Right cardiac atrium (tissue), 5 donors: ENCODE measurements at places on chromosomes 5 and 9.

GRCh38 chr9:5851445-5851844, 18.5 kb upstream of the ERMP1 start:
- DNase-seq = no peak

DNA sequence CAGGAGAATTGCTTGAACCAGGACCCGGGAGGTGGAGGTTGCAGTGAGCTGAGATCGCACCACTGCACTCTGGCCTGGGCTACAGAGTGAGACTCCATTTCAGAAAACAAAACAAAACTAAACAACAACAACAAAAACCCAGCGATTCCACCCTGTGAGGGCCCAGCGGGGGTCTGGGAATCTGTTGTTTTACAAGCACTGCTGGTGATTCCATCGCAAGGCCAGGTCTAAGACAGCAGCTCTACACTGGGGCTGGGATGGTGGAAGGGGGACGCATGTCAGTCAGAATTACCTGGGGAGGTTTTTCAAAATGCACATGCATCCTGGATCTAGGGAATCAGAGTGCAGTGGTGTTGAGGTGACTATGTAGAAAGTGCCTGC, 90.9 kb downstream of the ANKRD55 start:
- DNase-seq = no peak

DNA sequence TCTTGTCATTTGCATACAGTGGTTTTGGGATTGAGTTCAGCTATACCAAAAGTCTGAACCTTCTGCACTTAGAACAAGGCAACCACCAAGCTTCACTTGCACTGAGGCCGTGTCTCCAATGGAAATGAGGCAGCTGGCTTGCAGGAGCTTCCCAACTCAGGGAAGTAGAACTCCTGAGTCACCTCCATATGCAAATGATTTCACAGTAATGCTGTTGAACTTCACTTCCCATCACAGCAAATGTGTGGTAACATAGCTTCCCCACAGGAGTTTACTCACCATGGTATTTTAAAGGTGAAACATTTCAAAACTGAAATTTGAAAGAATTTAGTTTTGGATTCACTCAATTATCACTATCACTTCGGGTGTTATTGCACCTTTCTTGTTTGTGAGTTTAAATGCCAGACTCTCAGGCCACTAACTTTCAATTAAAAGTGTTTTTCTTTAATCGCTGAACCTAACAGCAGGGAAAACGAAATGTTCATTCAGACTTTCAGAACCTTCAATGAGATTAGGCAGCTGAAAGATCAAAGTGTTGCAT, 9.0 kb downstream of the CD274 start:
- DNase-seq = no peak

- no peak for DNase-seq
Measured at GRCh38 chr9:109369285-109369684, 48.4 kb upstream of the EPB41L4B start.

GRCh38 chr9:97315550-97315949, 8.1 kb downstream of the CCDC180 start:
- no peak for DNase-seq

DNA sequence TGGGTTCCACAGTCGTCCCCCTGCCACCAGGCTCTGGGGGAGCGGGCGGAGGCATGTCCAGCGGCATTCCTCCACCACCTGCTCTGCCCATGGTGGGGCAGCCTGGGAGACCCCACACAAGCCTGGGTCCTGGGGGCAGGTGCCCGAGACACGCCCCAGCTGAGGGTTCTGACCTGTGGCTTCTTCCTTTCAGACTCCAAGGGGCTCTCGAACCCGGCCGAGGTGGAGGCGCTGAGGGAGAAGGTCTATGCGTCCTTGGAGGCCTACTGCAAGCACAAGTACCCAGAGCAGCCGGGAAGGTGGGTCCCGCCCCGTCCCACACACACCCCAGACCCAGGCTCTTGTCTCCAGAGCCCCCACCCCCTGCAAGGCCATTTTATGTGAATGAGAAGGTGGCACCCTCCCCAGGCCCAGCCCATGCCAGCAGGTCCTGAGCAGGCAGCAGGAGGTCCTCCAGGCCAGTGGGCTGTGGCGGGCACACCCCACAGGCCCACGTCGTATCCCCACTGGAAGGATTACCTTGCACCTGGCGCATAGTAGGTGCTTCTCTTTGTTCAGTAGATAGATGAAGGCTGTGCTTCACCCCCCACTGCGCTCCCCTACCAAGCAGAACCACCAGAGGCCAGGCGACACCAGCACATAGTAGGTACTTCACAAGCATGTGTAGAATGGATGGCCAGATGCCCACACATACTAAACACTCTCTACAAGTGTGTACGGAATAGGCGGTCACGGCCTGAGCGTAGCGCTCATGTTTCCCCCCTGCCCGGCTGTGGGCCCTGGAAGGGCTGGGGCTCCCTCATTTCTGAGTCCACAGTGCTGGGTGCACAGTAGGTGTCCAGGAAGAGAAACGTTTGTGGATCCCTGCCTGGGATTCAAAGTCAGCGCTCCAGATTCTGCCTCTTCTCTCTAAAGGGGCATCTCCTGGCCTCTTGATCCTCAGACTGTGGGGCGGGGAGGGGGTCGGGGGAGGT, 107.9 kb downstream of the RXRA start:
- no peak for DNase-seq

GRCh38 chr9:129981180-129981907, 61.6 kb downstream of the FNBP1 start:
- DNase-seq = peak; percentile 58

GRCh38 chr5:126000507-126000906, 422.7 kb upstream of the GRAMD2B start:
- DNase-seq = no peak
